ENCODE measurements at places on chromosomes 1 and 21.

DNA sequence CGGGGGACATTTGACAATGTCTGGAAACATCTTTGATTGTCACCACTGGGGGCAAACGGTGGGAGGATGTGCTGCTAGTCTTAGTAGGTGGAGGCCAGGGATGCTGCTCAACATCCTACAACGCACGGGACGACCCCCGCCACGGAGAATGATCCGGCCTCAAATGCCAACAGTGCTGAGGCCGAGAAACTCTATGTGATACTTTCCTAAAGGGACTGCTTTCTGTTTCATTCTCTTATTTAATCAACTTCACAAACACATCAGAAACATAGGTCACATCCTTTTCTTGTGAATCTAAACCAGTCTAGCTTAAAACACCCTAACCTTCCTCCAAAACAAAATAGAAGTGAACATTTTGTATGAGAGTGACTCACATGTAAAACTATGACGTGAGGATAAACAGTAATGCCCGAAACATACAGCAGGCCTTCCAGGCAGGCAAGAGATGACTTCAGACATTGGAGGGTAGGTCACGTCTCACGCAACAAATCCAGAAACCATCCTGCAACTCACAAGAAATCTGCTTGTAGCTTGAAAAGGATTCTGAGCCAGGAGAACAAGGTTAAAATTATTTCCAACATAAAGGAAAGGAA, 37.2 kb upstream of the ETS2 start:
- no peak for DNase-seq

DNA sequence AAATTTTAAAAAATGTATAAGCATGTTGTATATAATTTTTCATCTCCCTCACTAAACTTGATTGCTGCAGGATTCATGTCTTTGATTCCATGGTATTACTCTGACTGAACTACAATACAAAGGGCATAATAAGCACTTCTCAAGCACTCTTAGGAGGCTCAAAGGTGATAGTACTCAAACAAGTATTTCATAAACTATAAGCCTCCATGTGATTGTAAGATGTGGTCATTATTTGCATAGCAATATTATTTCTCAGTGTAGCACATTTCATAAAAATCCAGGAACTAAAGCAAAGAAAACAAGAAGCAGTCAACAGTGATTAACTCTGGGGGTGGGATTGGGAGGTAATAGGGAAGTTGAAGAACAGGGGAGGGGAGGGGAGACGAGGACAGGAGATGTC, 106.2 kb upstream of the DPT start:
- no peak for DNase-seq

- DNase-seq, result no peak
These were observed 405.8 kb downstream of the DUSP10 start for GRCh38 chr1:221336126-221336525.

GRCh38 chr21:33300701-33301631, 23.8 kb upstream of the IFNAR1 start:
- no peak for DNase-seq

- no peak for DNase-seq
These were observed 61.6 kb downstream of the FHAD1 start for GRCh38 chr1:15308621-15309027.

DNA sequence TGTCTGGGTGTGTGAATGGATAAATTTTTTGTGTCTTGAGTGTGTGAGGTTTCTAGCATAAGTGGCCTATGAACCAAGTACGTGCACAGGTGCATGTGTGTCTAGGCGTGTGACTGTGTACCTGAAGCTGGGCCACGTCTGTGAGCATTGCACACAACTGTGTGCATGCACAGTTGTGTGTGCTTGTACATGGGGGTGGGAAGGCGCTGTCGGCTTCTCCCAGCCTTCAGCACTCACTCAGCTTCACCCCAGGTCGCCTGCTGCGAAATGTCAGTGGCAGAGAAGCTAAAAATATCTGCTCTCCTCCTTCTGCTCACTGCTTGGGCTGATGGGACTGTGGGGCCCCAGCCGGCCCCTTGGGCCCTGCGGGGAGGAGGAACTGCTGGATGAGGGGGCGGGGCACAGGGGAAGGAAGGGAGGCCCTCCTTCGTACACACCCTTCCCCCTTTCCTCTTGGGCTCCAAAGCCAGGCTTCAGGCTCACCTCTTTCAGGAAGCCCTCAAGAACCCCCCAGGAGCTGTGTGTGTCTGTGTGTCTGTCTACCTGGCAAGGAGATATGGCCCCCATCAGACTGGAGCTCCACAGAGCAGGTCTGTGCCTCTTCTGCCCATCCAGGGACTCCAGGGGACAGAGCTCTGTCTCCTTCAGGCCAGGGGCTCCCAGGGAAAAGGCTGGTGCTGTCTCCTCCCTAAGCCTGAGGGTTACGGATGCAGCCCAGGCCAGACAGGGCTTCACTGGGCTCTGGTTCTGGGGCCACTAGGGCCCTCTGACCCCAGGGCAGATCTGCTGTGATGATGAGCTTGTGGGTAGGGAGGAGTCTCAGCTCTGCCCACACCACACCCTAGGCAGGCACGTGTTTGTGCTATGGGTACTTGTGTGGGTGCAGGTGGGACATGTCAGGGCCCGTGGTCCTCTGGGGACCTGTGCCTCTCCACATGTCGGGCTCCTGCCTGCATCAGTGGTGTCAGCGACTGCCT, 35.6 kb upstream of the WASF2 start:
- peak; percentile 88 for DNase-seq

DNA sequence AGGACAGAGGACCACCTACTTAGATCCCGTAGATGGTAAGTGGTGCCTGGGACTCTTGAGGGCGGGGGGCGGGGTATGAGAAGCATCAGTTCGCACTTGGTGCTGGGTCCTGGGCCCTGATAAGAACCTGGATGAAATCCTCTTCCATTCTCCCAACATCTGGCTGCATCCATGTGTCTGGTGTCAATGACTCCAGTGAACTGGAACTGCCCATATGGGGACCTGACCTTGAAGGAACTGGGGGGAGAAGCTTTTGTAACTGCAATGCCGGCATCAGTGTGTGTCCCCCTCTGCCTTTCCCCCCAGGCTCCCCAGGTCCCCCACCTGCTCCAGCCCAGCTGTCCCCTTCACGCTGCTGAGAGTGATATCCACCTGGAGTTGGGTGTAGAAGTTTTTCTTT, 49.7 kb upstream of the EPB41 start:
- DNase-seq, result no peak

GRCh38 chr1:240816472-240816871, 204.5 kb upstream of the GREM2 start:
- no peak for DNase-seq

DNA sequence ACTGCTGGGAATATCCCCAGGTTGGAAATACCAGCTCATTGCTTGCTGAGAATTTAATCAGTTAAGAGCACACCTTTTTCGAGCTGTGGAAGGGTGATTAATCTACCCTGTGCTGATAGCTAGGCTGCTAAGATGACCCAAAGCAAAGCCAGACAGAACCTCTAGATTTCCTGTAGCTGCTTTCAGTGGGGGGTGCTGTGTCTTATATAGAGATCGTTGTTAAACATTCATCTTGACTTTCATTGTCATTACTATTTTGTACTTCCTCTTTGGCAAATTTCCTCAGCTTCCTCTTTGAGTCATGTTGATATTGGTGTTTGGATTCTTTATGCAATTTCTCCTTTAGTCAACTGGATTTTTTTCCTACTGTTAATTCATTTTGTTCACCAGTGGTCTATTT, 155.3 kb downstream of the DISC1 start:
- DNase-seq, result no peak

DNA sequence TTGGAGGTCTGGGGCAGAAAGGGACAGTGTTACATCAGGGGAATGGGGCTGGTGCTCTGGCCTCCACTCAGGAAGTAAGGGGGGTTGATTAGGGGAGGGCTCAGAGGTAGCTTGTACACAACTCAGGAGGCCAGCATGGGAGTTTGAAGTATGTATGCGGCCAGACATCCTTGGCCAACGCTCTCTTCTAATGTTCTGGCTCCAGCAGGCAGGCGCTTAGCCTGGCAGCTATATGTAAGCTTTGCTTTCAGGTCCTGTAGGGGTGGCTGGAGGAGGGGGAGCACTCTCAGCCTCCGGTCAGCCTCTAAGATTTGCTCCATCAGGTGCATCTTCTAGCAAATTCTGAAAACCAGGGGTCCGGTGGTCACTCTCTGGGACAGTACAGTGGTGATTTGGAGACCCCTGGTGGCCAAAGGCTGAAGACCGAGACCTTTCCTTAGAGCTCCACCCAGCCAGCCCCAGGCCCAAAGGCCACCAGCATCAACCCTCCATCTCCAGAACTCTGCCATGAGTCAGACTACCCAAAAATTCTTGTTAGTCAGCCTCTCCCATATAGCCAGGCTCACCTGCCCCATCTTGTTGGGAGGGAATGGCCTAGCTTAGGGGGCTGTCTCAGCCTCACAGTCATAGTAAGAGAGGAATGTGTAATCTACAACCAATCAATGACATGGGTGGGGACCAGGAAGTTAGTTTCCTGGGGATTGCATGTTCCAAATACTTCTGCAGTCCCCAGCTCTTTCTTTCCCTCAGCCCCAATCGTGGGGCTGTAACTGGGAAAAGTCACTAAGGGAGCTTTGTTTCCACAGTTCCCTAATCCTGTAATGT, 9.7 kb upstream of the COL8A2 start:
- DNase-seq, result peak; percentile 81

- DNase-seq, result no peak
These were observed 10.7 kb upstream of the MAST2 start for GRCh38 chr1:45792744-45793143.

DNA sequence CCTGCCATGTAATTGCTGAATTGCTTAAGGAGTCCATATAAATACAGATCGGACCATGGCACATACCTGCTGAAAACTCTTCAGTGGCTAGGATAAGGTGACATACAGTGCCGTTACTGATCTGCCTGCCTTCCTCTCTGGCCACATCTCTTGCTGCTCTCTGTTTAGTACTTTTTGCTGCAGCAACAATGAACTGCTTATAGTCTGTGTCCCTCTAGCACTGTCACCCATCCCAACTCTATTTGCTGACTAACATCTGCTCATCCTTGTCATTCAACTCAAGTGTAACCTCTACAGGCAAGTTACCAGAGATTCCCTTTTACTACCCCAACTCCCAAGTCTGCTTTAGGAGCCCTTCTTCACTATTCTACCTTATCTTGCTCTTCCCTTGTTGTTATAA, 65.6 kb downstream of the GTF2B start:
- DNase-seq, result no peak

GRCh38 chr1:87249803-87250202, 78.9 kb upstream of the LMO4 start:
- DNase-seq, result no peak

- DNase-seq, result no peak
These were observed 312.5 kb upstream of the DUSP10 start for GRCh38 chr1:222054416-222054815.

DNA sequence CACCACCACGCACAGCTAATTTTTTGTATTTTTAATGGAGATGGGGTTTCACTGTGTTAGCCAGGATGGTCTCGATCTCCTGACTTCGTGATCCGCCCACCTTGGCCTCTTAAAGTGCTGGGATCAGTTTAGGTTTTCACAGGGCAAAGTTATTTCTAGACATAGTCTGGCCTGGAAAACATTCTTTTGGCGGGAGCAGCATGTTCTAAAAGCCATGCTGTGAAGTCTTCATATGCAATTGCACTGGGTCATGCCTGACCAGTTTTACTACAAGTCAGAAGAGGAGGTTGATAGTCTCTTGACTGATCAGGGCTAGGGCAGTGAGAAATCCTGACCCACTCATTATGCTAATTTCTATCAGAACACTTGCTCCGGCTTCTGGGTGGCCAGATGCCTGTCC, 131.6 kb upstream of the POU3F1 start:
- no peak for DNase-seq

DNA sequence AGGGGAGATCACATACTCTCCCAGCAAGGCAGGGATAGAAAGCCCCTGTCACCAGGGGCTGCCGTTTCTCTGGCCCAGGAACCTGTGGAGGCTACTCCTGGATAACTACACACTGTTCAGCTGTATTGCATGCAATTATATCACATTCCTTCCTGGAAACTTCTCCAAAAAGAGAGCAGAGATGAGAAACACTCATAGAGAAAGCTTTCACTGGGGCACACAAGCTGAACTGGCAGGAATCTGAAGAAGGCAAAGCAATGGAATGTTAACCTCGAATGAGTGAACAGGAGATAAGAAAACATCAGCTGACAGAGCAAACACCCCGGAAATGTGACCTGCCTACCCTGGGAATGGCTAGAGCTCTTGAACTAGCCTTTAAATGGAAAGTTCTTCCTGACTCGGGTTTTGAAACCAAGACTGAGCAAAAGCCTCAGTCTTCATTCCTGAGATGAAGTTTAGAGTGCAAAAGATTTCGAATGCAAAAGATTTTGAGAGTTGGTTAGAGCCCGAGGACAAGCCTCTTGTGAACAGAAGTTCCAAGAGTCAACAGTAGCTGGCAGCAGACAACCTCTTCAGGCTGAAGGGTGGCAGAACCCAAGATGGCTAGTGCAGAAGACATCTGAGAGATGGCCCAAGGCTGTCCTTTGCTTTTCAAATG, 32.3 kb downstream of the CCN1 start:
- DNase-seq, result peak; percentile 38

GRCh38 chr1:227922501-227923352, 25.0 kb downstream of the WNT9A start:
- DNase-seq, result no peak

GRCh38 chr1:2966449-2967328, 54.6 kb upstream of the ACTRT2 start:
- no peak for DNase-seq

DNA sequence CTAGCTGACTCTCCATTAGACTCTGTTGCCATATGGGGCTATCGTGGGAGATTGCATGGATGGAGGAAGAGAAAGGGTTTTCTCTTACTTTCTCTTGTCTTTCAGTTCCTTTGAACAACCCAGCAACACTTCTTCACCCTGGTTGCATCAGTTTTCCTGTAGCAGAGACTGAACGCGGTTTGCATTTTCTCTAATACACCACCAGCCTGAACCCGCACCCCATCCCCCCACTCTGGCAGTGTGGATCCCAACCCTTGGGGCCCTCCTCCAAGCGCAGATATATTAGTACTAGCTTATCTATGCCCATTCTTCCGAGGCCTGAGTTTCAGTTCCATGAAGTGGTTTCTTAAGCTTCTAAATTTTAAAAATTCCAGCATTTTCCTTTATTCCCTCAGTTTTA, 12.6 kb downstream of the DR1 start:
- DNase-seq, result no peak

- DNase-seq, result peak; percentile 76
These were observed 10.7 kb downstream of the EPHA2 start for GRCh38 chr1:16145030-16145661.

GRCh38 chr1:86972262-86972661, 57.8 kb downstream of the HS2ST1 start:
- no peak for DNase-seq

Measured in left hindlimb (tissue), 1 donor.